Fibroblast of upper back skin (primary cell): ENCODE measurements at places on chromosomes 5 and 9.

GRCh38 chr9:117771136-117771535, 66.9 kb downstream of the TLR4 start:
- DNase-seq: no peak

- DNase-seq: no peak
These were observed 13.4 kb upstream of the LTC4S start for GRCh38 chr5:179780362-179780761.

GRCh38 chr9:97384406-97385262, 27.3 kb upstream of the TDRD7 start:
- no peak for DNase-seq

- DNase-seq: no peak
These were observed 8.8 kb downstream of the PAX5 start for GRCh38 chr9:37025071-37025822.

- DNase-seq: no peak
These were observed 1.8 kb downstream of the ANKRD34B start for GRCh38 chr5:80568251-80568650.

GRCh38 chr5:61657686-61658085, 325.6 kb downstream of the ZSWIM6 start:
- DNase-seq: no peak
